NCI-H1694 (cell line): ENCODE measurements at places on chromosomes 12 and 14.

DNA sequence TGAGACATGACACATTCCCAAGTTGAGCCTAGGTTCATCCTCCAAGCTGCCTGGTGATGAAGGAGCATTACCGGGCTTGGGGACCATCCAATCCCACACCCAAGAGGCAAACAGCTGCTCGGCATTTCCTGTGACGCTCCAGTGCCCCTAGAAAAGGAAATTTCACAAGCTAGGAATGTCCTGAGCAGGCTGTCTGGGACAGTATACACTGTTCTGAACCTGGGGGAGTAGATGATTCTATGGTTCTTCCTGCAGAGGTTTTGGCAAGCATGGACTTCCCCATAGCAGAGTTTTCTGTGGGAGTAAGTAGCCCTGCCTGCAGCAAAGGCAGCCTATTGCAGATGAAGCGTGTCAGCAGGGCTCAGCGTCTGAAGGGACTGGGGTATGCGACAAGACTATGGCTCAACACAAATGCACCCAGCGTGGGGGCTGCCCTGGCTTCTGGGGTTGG is 47.4 kb upstream of the SRSF5 start:
- DNase-seq, result no peak

DNA sequence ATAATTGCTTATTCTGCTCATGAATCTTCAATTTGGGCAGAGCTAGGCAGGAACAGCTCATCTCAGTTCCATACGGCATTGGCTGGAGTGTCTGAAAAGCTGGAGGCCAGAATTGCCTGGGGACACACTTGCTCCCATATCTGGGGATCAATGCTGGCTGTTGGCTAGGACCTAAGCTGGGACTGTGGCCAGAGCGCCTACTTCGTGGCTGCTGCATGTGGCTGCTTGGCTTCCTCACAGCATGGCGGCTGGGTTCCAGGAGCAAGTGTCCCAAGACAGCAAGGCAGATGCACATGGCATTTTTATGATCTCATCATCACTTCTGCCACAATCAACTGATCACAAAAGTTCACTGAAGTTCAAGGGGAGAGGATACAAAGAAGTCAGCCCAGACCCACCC is 200.2 kb downstream of the TTC8 start:
- DNase-seq, result no peak

- DNase-seq, result no peak
Measured at GRCh38 chr12:131167334-131167733, 213.6 kb downstream of the ADGRD1 start.

DNA sequence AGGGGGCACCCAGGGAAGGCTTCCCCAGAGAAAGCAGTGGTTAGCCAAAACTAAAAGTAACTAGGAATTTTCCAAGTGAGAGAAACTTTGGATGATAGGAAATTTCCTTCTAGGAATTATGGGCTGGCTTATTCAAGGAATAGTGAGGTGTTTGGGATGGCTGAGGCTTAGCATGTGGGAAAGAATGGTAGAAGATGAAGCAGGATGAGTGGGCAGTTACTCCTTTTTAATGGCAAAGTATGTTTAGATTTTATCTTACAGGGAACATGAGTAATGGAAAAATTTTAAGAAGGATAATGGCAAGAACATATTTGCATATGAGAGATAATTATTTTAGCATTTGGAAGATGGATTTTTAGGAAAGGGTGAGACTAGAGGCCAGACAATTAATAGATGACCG is 197.6 kb downstream of the SLC38A4 start:
- no peak for DNase-seq

- DNase-seq, result no peak
Measured at GRCh38 chr12:71694099-71694820, 8.4 kb downstream of the TMEM19 start.

DNA sequence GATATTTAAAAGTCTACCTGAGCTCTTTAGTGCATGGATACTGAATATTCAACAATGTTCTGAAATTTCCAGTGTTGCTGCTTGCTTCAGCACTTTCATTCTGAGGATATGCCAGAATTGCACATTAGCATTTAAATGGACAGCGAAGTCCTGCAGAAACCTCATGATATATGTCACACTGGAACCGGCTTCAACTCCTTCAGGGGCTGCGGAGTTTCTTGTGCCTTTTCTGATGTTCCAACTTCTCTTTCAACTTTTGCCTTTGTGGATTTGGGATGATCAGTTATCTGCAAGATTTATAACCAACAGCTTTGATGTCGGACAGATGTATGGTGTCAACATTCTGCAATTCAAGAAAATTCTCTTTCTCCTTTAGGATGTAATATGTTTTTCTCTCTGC is 142.5 kb upstream of the LMNTD1 start:
- no peak for DNase-seq

- no peak for DNase-seq
Measured at GRCh38 chr14:86712727-86713126, 1182.8 kb downstream of the FLRT2 start.

DNA sequence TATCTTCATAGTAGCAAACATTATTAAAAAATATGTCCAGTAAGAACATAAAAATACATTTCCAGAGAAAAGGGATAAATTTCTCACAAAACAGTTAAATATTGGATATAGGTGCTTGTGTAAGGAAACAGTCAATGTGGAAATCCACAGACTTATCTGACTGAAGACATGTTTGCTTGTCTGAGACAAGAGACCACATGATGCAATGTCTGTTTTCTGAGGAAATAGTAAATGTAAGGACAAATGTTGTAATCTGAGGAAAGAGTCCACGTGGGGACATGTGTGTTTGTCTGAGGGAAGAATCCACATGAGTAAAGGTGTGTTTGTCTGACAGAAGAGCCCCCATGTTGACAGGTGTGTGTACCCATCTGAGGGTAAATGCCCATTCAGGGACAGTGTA is 1093.2 kb downstream of the TMEM121 start:
- DNase-seq, result no peak

DNA sequence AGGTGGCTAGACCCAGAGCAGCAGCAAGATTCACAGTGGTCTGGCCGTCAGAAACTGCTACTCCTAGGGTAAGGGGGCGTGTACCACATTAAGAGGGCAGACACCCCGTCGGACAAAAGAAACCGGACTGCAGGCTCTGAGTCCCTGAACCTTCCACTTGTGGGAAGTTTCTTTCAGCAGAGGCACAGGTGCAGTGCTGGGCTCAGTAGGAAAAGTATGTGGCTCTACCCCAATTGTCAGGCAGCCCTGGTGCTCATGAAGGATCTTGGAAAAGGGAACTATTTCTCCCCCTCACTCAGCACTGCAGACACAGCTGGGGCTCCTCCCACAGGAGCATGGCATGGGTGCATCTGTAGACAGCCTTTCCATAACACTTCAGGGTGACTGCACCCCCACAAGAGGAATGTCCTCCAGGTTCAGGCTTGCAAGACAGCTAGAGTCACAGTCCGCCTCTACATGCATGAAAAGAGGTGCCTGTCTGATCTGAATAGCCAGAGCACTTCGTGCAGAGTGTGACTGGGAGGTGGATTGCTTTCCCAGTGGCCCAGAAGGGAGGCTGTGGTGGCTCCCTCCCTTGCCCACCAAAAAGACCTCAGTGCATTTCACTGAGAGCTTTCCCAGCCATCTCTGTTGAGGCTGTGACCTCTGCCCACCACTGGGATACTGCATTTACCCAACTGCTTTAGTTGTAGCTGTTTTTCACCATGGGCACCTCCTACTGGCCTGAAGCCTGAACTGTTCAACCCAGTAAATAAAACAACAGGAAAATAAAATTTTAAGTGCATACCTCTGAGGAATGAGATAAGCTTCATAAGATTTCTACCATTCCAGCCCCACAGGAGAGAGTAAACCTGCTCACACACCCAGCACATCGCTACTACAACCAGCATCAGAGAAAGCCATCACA is 14.2 kb downstream of the CEP128 start:
- no peak for DNase-seq

DNA sequence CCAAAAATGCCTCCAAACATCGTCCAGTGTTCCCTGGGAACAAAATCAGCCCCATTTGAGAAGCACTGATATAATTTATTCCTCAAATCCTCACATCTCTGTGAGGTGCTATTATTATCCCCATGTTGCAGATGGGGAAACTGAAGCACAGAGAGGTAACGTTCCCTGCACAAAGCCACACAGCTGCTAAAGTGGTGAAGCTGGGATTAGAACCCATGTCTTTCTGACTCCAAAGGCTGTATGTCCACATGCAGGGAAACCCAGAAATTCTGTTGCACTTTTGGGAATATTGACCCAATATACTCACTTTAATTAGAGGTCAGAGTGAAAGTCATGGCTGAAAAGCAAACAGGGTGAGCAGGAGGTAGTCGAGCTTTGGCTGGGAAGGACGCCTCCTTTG is 19.1 kb upstream of the WSCD2 start:
- no peak for DNase-seq

- DNase-seq, result no peak
Measured at GRCh38 chr14:80933282-80933681, 8.3 kb downstream of the CEP128 start.

DNA sequence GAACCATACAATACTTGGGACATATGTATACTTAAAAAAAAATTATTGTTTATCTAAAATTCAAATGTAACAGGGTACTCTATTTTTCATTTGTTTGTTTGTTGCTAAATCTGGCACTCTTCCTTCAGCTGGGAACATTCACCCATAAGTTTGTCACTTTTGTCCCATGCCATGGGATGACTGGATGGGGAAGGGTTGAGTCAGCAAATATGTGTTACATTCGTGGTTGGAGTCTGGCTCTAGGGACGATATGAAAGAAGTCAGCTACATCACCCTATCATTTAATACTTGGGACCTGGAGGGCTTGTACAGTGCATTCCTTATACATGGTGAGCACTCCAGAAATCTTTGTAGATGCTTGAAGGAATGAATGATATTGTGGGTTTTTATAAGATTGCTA is 131.3 kb downstream of the IPO8 start:
- no peak for DNase-seq

DNA sequence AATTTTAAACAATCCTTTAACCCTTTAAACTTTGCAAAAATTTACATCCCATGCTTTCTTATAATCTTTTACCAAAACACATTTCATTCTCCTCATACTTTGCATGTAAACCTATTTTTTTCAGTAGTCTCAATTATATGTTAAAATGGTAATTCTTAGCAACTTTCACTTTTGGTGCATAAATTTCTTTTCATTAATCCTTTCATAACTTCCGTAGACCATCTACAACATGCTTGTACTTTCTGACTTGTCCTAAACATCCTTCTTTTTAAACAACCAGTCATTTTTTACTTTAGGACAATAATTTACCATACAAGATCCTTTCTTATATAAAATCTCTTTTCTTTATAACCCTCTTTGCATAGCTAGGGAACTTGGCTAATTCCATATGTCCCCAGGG is 19.5 kb downstream of the CCDC91 start:
- no peak for DNase-seq

DNA sequence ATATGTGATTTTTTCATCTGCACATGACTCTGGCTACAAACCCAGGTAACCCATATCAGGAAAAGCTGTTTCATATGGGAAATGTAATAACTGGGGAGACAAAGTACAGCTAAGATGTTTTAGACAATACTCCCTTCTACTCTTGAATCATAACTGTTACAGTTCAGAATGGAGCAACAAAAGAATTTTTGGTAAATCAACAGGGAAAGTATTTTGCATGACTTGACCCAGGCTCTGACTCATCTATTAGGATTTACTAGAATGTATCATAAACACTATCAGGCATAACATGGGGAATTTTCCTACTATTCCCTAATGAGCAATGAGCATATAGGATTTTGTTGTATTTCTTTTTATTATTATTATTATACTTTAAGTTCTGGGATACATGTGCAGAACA is 553.0 kb downstream of the SLC16A7 start:
- DNase-seq, result no peak

- DNase-seq, result no peak
Measured at GRCh38 chr12:48728807-48729206, 12.3 kb upstream of the CCNT1 start.

GRCh38 chr12:26557326-26557725 is 275.7 kb downstream of the ITPR2 start:
- no peak for DNase-seq

DNA sequence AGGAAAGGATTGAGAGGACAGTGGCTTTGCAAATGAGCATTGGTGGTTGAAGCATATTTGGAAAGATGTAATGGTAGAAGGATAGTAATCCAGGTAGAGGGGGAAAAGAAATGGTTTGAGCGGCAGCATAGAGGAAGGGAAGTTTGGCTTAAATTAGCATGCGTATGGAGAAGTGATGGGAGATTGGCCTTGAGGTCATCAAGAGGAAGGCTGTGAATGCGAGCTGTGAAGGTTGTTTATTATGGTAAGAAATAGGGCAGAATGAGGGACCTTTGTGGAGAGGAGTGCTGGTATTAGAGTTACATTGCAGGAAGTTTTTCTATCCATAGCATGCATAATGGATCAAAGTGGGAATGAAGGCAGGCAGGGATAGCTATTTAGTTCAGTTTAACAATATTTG is 162.1 kb downstream of the TMTC2 start:
- DNase-seq, result no peak

DNA sequence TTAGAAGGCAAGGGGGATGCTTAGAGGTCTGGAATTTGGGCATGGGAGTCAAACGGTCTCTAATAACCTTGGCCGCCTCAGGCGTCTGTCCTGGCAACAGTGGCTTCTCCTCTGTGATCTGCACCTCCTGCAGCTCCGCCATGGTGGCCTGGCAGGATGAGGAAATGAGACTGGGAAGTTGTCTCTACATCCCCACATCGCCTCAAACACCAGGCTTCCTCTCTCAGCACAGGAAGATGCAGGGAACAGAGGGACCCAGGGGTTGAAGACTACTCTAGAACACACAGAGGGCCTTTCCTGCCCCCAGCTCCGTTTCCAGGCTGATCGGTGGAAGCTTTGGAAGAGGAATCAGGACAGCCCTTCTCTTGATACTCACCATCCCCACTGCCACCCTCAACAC is 1.7 kb downstream of the NDRG2 start:
- no peak for DNase-seq

DNA sequence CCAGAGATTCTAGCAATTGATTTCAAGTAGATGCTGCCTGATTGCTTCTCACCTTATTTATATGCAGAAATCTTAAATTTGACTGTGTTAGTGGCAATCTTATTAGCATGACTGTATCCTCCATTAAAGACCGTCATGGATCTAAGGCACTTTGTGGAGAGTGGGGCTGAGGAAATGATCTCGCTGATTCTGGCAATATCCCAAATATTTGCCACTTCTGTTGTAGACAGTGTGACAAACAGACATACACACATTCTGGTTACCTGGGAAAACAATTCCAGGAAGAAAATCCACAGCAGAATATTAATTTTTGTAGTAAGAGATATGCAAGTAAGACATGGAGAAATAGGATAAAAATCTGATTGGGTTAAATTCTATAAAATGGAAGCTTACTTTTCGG is 269.0 kb upstream of the G2E3 start:
- DNase-seq, result no peak
